Activated CD4-positive, alpha-beta T cell treated with anti-CD3 and anti-CD28 coated beads, Interleukin-2, amount 10 ng/mL, durations not matched to agents 7 days and 5 days (primary cell): ENCODE measurements at places on chromosomes 11 and 22.

DNA sequence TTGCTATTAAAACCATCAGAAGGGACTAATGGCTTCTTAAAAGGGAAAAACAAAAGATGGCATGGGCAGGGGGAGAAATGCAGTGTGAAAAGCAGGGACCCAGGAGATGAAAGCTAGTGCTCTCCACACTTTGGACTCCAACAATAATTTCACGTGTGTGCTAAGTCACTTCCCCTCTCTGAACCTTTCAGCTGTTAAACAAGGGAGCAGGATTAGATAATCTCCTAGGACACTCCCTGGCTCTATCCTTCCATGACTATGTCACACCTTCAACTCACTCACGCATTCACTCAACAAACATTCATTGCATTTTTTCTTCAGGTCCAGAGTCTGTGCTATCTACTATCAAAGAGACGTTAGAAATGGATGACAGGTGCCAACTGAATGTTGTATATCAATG, 88.7 kb downstream of the SYN3 start:
- DNase-seq = no peak

GRCh38 chr11:130639369-130639768, 190.9 kb downstream of the ADAMTS15 start:
- DNase-seq = no peak

DNA sequence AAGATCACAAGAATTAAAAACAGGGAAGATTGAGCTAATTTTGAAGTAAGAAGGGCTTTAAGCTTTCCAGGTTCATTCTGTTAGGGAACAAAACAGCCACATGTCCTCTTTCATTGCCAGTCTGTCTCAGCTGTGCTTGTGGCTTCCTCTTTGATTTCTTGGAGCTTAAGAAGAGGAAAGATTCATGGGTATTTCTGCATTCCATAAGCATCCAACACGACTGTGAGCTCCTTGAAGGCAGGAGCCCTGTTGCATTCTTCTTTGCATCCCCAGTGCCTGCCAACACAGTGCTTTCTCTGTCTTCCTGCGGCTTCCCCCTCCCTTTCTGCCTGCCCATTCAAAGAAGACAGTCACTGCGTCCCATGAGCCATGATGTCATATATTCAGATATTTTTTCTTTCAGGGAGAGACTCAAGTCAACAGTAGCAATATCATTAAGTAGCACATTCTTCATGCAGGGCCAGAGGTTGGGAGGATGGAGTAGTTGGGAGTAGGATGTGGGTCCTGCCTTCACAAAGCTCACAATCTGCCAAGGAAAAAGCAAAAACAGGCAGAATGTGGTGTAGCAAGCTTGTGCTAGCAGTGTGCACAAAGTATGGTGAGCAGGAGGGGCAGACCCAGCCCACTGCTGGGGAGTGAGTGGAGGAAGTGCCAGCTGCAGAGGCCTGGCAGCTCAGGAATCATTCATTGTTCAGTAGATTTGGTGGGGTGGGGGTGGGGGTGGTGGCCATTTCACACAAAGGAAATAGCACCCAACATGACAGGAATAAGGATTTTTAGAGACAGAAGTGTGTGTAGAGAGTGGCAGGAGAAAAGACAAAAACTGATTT, 162.1 kb upstream of the RASSF10 start:
- no peak for DNase-seq

- no peak for DNase-seq
Measured at GRCh38 chr11:56819916-56820315, 71.4 kb upstream of the OR9G4 start.

GRCh38 chr11:73729594-73730206, 31.2 kb downstream of the RAB6A start:
- DNase-seq = no peak

DNA sequence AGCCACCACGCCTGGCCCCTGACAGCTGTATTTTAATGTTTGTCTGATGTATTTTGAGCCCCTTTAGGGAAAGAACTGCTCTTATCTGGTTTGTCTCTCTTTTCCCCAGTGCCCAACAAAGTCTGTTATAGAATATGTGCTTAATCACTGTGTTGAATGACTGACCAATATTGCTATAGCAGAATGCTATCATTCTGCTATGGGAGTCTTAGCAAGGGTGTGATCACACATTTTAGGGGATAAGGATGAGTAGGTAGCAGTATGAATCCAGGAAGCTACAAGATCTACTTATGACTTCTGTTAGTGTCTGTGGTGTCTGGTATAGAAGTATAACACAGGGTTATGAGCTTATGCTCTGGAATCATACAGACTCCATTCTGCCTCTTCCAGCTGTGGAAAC, 117.5 kb upstream of the RRM1 start:
- DNase-seq = no peak

DNA sequence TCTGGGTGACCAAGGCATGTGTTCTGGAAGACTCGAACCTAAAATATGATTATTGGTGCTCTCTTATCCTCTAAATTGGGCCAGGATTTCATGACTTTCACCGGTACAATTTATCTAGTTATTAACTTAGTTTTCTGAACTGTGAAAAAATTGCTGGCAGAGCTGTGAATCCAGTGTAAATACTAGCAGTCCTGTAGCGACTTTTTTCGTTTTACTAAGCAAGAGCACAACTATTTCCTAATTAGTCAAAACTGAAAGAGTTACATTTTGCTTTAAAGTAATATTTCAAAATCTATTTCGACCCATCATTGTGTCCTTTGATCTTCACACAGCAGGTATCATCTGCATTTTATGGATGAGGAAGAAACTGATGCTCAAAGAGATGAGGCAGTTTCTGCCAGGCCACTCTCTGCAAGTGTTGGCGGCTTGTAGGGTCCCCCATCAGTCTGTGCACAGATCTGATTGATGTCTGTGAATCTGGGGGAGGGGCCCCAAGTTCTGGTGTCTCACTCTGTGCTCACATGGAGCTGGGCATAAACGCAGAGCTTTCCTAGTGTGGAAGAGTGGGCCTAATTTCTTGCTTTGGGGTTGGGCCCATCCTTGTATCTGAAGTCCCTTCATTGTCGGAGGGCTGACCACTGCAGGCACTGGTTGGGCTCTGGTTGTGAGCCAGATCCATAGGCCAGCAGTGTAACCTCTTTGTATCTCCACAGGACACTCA, 1.4 kb upstream of the TRMT2A start:
- no peak for DNase-seq

DNA sequence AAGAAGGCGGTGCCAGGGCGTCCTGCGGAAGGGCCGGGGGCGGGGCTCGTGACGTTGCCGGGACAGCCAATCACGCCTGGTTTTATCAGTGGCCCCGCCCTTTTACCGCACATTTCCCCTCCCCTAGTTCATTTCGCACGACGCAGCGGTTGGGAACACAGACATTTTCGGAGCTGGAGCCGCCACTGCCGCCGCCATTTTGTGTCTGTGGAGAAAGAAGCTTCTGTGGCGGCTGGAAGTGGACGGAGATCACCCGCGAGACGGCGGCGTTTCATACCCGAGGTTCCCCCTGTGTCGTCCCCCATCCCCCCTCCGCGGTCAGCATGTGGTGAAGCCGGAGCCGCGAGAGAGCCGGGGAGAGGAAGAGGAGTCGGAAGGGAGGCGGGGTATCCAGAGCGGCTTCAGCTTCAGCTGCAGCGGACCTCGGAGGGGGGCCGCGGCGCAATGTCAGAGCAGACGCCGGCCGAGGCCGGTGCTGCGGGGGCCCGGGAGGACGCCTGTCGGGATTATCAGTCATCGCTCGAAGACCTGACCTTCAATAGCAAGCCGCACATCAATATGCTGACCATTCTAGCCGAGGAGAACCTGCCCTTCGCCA, at the start of gene PCF11:
PCF11 (plus strand) TSS at position 136 of the 598 bp plus-strand sequence; CDS start at position 445, 309 bp downstream.
- no peak for DNase-seq

- DNase-seq = no peak
Measured at GRCh38 chr11:46356924-46357482, 9.7 kb downstream of the DGKZ start.

GRCh38 chr22:41542224-41542623, 2.0 kb downstream of the POLR3H start:
- no peak for DNase-seq

- no peak for DNase-seq
Measured at GRCh38 chr11:71284525-71285092, 32.2 kb upstream of the SHANK2 start.

GRCh38 chr22:49317369-49317768, 510.3 kb downstream of the BRD1 start:
- no peak for DNase-seq

GRCh38 chr11:8250981-8251615, 12.6 kb downstream of the LMO1 start:
- no peak for DNase-seq

DNA sequence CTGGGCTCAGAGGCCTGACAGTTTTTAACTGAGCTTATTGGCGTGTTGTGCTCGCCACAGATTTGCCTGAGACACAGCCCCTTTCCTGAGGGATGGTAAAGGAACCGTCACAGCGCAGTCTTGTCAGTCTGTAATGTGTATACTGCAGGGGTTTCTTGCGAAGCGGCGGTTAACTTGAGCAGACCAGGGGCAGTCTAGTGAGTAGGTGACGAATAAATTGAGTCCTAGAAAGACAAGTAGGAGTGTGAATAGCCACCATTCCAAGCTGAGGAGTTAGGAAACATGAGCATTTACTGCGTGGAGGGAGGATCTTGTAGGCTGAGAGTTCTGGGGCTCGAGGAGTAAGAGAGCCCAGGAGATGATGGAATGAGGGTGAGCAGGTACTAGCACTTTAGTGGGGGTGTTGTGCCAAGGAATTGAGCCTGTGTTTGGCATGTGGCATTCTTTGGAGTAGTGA, 1.4 kb downstream of the MED15 start:
- DNase-seq = no peak

- DNase-seq = no peak
Measured at GRCh38 chr11:68374531-68374930, 62.1 kb downstream of the LRP5 start.

DNA sequence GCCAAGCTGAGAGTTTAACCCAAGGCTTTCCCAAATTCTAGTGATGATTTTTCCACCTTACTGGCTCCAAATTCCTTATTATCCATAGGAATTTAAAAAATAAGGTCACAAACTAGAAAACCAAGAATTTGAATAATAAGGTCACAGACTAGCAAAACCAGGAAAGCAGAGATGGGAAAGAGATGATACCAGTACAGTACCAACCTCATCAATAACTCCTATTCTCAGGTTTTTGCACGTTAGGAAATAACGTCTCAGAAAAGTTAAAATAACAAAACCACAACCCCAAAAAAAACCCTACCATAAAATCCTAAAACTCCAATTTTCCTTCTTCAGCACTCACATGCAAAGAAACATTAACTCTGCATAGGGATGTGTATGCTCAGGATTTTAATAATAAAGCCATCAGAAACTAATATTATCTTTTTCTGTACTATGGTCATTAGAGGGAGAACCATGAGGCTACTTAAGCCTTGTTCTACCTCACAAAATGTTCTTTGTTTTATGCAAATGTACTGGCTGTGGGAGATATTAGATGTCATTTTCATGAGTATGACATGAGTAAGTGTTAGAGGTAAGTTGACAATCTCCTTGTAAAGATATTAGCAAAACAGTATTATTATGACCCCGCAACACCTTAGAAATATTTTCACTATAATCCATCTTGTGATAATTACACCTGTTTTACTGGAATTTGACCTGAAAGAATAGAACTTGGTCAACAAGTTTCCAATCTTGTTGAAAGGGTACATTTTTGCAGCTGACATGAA, 16.1 kb upstream of the EED start:
- no peak for DNase-seq

- no peak for DNase-seq
Measured at GRCh38 chr22:46192210-46192993, 42.1 kb downstream of the PPARA start.

DNA sequence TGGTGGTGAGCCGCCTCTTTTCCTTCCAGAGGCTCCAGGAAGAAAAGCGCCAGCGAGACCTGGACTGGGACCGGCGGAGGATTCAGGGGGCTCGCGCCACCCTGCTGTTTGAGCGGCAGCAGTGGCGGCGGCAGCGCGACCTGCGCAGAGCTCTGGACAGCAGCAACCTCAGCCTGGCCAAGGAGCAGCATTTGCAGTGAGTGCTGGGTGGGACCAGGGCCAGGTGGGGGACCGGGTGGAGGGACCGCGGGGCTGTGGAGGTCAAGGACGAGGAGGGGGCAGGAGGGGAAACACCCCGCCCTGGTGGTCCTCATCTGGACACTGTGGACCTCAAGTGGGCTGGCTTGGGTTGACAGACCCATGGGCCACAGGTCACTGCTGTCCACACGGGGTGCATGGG, 17.4 kb downstream of the RIBC2 start:
- DNase-seq = no peak

DNA sequence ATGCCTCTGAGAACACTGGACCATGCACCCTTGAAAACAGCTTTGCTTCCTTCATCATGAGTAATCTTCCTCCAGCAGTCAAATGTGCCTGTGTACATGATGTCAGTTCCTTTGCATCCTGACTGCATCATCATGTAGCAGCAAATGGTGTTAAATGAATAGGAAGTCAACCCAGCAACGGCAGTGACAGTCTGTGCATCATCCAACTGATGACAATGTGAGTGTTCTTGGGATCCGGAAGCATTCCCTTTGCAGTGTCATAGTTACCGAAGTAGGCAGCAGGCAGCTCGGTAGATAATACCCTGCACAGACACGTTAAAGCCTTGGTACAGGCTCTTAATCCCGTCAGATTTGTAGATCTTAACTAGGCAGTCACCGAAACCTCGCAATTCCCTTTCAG, 2.5 kb downstream of the WBP2NL start:
- no peak for DNase-seq

DNA sequence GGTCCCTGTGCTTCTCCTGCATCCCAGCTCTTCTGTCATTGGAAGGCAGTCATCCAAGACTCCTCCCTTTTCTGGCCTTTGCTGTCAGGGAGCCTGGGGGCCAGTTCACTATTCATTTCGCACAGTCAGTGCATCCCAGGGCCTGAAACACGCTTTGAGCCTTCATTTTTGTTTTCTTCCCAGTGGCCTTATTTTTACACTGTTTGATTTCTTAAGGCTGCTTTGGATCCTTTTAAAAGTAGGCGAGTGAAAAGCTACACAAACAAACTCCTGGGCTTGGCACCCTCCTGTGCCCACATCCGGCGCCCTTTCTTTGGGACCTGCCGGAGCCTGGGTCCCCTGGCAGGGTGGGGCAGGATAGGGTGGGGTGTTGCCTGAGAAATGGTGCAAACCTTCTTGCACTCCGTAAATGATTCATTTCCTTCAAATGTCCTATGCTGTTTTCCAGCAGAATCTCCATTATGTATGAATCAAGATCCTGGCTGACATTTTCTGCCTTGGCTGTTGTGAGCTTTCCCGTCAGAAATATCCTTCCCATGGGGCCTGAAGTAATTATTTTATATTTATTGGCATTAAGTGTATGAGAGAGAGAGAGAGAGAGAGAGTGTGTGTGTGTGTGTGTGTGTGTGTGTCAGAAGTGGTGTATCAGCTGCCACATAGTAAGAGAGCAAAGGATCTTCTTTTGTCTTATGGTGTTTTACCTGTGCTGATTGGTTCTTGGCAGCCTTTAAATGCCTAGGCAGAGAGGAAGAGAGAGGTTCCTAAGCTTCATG, 45.6 kb downstream of the BCR start:
- peak; percentile 59 for DNase-seq

- no peak for DNase-seq
Measured at GRCh38 chr22:50253046-50253915, 2.2 kb upstream of the HDAC10 start.

DNA sequence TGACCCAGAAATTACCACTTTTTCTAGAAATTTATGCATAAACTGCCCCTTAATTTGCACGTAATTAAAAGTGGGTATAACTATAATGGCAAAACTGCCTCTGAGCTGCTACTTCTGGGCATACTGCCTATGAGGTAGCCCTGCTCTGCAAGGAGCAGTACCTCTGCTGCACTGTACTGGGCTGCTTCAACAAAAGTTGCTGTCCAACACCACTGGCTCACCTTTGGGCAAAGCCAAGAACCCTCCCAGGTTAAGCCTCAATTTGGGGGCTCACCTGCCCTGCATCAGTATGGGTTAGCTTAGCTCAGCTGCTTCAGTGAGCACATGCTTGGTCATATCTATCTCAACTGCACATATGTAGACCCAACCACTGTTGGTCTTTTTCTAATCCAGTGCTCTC, 4.5 kb downstream of the DMC1 start:
- no peak for DNase-seq
